ENCODE measurements at places on chromosomes 2 and 18.
A peak's percentile ranks its signal among the peaks of the same experiment; 100 is the strongest.

DNA sequence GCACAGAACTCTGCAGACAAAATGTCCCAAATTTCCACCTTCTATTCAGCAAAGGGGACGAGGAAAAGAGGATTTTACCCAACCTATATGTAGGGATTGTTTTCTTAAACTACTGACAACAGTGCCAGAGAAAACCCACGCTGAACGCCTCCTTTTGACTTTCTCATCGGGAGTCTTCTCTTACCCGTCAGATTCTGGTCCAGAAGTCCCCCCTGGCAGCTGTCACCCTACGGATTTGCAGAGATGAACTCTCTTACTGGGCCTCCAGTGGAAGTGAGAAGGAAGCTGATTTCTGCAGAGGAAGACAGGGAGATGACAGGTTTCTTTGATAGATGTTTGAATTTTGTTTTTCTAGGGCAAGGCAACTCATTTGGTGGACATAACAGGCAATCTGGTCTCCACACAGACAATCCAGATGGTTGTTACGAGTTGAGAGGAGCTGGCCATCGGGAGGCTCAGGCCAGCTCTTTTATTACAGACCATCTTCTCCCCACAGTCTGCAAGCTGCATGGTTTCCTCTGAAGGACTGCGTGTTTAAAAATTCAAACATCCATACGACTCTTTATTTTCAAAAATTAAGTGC is 804.3 kb downstream of the RNF144A start:
- DNase-seq = no peak

GRCh38 chr2:19677825-19678518 is 223.8 kb downstream of the TTC32 start:
- DNase-seq = no peak

DNA sequence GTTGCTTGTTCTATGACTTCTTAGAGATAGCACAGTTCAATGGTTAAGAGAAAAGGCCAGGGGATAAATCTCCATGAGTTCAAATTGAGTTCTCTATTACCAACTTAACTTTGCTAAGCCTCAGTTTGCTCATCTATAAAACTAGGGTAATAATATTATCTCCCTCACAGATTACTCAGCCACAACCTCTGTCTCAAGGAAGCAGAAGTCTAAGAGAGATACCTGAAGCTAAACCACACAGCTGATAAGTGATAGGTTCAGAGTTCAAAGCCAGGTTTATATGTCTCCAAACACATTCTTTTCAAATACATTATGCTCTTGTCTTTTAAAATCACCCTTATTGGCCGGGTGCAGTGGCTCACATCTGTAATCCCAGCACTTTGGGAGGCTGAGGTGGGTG is 287.7 kb downstream of the NBAS start:
- no peak for DNase-seq

GRCh38 chr18:13357289-13357688 is 138.7 kb downstream of the LDLRAD4 start:
- no peak for DNase-seq

DNA sequence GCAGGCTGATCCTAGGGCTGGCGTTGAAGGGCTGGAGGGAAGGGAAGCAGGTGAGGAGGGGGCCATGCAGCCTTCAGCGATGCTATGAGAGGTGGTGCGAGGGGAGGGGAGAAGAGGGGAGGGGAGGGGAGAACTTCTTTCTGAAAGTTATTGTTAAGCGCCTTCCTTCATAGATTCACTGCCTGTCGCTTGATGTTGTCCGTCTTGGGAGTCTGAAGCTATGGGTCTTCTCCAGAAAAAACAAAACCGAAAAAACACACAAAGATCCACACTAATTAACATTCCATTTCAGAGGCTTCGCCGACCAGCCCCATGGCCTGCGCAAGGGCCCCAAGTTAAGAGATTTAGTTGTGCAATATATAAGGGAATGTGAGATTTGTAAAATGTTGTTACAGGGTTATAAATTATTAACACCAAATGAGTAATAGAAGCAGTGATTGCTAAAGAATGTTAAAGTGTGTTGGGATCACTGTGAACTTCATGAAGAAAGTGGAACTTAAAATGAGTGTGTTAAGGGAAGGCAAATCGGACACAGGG is 758 bp downstream of the CFAP221 start:
- DNase-seq = peak; percentile 66

GRCh38 chr2:221085341-221085900 is 486.7 kb downstream of the EPHA4 start:
- DNase-seq = no peak

Data from RCC 7860 (cell line).